ENCODE measurements at places on chromosomes 3 and 15.

- DNase-seq, result no peak
Measured at GRCh38 chr15:93165734-93166470, 76.9 kb upstream of the RGMA start.

DNA sequence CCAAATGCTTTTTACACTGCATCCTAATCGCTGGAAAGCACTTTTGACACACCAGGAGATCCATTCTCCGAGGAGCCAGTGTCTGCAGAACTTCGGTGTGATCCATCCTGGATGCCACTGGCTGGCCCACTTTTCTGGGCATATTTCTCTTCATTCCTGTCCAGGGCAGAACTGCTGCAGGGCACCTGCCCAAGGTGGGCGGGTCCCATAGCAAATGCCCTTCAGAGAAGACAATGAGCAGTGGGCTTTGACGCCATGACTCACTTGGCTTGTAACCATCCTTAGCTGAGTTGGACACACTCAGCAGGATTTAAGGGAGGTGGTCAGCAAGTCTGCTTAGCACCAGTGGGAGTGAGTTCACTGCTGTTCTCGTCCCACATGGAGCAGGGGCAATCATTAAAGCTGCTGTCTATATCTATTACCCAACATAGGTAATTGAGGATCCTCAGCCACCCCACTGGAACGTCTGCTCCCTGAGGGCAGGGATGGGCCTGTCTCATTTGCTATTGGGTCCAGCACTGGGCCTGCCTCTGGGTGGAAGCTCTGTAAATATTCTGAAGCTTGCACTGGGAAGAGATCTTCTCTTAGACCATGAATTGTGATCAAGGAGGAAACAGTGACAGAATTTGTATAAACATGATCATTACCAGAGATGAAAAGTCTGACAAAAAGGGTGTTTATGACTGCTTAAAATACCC lies 112.7 kb upstream of the IQSEC1 start:
- no peak for DNase-seq

GRCh38 chr15:95911570-95912279 lies 418.8 kb upstream of the NR2F2 start:
- DNase-seq, result no peak

DNA sequence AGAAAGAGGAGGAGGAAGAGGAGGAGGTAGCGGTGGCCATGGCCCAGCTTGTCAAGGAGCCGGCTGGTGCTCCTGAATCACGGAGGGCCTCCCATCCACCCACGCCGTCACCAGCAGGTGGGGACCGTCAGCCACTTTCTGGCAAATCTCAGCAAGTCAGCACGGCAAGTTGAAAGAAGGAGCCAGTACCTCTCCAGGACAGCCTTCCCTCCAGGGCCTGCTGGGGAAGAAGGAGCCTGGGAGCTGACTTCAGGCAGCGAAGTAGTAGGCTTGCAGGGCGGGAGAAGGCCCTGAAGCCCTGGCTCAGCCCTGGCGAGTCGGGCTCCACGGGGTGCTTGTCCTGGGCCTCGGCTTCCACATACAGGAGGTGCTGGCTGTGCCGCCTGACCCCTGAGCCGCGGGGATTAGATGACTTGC lies 99.2 kb upstream of the TRPM1 start:
- peak; percentile 75 for DNase-seq

DNA sequence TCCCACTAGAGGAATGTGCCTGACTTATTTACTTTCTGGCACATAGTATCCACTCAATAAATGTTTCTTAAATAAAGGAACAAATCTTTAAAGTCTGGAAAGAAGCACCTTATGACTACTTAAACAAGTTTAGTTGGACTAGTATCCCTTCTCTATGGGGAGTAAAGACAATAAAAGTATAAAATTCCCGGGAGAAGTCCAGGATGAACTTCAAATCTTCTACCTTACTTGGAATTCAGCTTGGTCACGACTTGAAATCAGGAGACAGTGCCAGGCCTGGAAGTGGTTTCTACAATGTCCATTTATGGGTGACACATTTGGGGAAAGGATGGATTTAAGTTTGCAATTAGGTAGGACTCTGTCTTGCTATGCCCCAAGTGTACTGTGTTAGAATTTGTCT lies 196.5 kb downstream of the NR1D2 start:
- DNase-seq, result no peak

- no peak for DNase-seq
Measured at GRCh38 chr3:14832975-14833722, 14.4 kb downstream of the FGD5 start.

DNA sequence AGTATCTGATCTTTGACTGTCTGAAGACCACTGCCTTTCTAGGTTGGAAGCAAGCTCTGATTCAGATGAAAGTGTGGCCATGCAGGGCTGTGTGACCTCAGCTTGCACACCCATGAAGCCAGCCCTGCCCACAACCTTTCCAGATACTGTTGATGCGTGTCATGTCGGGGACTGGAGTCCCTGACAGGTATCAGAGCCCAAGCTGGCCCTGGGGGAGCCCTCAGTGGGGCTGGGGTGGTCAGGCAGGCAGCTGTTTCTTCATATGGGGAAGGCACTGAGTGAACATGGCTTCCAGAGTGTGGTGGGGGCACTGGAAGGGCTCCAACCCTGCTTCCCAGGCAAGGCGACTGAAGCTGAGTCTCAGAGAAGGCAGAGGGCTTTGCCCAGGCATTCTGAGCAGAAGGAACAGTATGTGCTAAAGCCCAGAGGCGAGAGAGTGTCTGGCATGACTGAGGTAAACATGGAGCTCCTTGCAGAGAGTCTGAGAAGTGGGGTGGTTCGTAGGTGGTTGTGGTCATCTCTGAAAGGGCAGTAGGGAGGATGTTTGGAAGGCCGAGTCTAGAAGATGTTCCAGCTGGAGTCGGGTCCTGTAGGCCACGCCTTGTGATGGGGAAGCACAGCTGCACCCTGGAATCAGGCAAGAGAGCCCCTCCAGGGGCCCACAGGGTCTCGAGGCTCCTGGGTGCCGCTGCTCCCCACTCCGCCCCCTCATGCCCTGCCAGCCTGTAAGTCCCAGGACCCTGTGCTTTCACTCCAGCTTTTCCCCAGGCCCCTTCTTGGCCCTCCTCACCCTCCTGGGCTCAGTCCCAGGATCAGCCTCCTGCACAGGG lies 122.2 kb downstream of the EEFSEC start:
- no peak for DNase-seq

DNA sequence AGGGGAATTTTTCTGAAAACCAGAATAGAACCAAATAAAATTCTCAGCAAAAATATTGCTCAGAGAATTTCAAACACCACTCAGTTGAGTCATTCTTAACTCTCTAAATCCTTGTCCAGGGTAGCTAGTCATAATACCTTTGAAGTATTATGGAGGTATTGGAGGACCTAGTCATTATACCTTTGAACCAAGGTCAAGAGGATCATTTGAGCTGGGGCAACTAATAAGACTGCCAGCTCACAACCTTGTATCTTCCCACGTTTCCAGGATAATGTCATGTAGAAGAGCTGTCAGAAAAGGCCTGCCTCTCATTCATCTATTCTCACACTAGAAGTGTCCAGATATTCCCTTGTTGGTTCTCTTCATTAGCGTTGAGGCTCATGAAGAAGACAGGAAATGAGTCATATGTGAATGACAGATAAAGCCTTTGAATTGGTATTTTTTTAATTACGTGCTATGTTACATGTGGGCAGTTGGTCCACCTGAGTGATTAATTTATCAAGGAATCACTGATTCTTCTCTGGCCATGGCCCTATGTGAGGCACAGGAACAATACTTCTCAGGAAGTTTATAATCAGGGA lies 48.3 kb downstream of the TOPAZ1 start:
- DNase-seq, result no peak

DNA sequence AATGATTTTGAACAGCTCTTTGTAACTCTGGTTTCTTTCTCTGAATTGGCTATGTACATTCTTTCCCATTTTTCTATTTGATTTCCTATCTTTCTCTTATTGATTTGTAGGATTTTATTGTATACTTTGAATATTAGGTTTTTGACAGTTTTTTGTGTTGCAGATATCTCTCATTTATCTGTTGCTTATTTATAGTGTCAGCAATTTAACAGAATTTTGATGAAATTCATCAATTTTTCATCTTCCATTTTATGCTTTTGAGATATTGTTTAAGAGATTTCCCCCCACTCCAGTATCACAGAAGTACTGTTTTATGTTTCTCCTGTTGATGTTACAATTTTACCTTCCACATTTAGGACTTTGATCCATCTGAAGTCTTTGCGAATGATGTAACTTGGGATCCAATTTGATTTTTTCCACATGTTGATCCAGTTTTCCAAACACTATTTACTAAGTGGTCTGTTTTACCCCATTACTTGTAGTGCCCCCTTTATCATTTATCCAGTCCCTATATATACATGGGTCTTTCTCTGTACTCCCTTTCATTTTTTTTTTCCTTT lies 46.1 kb downstream of the XYLB start:
- DNase-seq, result no peak

DNA sequence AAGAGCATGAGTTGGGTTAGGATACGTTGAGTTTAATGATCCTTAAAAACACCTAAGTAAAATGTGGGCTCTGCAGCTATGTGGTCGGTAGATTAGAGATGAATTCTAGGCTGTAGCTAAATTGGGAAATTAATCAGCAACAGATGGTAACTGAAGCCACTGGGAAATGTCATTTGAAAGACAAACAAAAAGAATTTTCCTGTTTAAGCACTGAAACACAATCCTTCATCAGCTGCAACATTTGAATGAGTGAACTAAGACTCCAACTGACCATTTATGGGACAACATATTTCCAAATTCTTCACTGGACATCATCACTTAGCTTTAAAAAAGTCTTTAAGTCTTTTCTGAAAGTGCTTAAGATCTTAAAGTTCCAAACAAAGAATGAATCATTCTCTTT lies 226.9 kb downstream of the ZNF385D start:
- DNase-seq, result no peak

DNA sequence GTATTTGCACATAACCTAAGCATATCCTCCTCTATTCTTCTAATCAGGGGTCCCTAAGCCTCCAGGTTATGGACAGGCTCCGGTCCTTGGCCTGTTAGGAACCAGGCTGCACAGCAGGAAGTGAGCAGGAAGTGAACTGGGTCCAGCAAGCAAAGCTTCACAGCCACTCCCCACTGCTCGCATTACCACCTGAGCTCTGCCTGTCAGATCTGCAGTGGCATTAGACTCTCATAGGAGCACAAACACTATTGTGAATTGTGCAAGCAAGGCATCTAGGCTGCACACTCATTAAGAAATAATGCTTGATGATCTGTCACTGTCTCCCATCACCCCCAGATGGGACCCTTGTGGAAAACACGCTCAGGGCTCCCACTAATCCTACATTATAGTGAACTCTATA lies 9.8 kb downstream of the MSL2 start:
- peak; percentile 25 for DNase-seq

DNA sequence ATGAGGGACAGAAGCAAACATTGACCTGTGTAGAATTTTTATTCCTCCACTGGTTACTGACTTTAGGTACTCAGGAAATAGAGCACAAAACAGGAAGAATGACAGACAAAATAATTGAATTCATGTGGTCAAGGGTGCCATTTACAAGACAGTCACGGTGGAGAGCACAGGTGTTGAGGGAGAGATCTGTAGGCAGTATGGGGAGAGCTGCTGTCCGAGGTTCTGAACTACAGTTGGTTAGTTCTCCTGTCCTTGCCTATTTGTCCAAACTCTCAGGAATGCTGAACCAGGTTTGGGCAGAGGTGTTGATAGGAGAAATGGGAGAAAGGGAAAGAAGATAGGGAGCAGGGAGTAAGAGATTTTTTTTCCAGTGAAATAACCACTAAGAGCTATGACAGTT lies 178.5 kb upstream of the ZBTB20 start:
- DNase-seq, result peak; percentile 44

- DNase-seq, result no peak
Measured at GRCh38 chr3:63179862-63180522, 98.1 kb upstream of the SYNPR start.

- no peak for DNase-seq
Measured at GRCh38 chr15:74369084-74369745, 1.8 kb upstream of the CYP11A1 start.

DNA sequence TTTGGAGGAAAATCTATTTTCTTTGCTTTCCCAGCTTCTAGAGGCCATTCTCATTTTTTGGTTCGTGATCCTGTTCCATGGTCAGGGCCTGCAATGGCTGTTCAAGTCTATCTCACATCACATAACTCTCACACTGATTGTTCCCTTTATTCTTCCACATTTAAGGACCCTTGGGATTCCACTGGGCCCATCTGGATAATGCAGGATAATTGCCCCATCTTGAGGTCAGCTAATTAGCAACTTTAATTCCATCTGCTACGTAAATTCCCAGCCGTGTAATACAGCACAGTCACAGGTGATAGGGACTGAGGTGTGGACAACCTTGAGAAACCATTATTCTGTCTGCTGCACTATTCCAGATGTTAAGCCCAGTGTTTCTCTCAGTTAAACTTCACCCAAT lies 311.6 kb upstream of the CNTN4 start:
- no peak for DNase-seq

DNA sequence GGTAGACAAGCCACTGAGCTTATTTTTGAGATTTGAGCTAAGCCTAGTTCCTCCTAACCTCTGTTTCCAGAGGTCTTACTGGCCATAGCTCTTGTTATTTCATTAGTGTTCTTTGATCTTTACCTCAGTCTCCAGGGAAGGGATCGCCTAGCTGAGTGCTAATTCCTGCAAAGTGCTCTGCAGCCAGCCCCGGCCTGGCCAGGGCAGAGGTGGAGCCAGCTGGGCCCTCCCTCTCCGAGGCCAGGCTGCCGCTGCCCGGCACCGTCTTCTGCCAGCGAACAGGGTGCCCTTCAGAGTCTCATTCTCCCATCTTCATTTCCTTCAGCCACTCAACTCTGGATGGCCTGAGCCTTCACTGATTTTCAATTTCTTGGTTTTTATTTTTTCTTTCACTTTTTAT lies 19.7 kb downstream of the FAN1 start:
- no peak for DNase-seq

DNA sequence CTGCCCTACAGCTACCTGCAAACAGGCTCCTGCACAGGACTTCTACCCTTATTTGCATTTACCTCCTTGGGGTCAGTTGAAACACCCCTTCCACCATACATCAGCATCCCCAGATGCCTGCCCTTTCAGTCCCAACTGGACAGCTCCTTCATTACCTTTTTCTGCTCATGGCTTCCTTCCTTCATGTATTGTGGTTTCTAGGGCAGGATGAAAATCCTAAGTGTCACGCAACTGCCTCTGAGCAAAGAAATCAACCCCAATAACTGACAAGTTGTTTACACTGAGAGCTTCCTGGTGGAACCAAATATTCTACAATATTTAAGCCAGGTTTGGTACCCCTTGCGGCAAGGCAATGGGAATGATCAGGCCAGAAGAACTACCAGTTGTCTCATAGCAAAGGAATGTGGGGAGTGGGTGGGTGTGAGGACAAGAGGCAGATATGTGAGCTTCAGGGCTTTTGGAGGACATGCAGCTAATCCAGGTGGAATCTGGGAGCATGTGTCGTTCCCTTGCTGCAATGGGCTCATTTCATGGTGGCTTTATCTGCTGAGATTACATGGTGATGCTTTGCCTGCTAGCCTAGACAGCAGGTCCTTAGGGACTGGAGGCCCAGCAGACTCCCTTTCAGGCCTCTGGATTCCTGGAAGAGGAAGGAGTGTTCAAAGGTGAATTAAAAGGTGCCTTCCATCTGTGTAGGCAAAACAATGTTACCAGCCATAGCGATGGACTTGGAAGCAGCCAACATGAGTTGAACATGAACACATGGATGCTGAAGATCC lies 34.9 kb downstream of the PPCDC start:
- peak; percentile 1 for DNase-seq
